ENCODE measurements at places on chromosomes 2 and 18.

DNA sequence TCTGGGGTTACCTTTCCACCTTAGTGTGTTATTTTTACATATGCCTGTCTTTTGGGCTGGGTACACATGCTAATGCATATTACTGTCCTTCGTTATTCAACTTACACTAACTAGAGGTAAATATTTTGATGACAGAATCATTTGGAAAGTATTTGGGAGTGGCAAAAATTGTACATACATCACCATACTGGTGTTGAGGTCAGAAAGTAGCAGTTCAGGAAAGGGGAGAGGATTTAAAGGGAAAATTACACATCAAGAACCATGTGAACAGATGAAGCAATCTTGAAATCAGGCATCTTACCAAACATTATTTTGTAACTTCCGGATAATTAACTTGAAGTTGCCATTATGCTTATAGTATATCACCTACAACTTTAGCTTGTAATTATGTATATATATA, 379.7 kb downstream of the RND3 start:
- no peak for DNase-seq

GRCh38 chr18:39561126-39561525, 1995.5 kb upstream of the CELF4 start:
- DNase-seq: no peak

DNA sequence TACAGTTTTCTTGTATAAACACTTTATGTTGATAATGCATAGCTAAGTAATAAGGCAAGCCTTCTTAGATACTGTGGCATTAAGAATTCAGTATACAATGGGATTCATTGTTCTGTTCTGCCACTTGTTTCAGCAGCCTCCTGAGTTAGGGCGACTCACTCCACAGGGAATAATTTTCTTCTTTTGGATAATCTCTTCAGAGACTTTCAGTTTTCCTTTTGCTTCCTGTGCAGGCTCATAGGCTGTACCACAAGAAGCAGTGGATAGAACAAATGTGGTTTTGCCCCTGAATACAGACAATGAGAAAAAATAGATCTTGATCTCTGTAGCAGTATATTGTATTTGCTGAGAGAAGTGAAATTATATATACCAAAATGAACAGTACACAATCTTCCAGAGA, 298.0 kb downstream of the ZNF407 start:
- no peak for DNase-seq

- DNase-seq: no peak
These were observed 48.1 kb downstream of the PDE1A start for GRCh38 chr2:182378759-182379158.

DNA sequence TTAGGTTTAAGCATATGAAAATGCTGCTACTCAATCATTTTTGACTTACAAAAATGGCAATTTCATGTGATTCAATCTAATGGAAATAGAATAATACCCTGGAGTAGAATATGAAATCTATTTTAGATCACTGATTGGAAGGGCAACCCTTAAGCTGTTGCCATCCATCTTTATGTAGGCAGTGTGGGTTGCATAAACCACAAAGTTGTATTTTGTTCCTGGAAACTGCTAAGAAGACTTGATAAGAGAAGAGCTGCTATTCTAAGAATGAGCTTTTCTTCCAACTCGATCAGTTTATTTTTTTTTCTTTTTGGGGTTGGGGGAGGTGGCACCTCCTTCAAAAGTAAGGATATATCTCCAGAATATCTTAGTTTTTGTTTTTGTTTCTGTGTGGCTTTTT, 60.2 kb downstream of the CAVIN2 start:
- DNase-seq: no peak

Data from HL-60 (cell line).